ENCODE measurements at places on chromosomes 1 and 21. TPM values are rescaled to one million over a fixed set of nuclear protein-coding genes. Genes with fewer than 3 reads are reported as not detected.

DNA sequence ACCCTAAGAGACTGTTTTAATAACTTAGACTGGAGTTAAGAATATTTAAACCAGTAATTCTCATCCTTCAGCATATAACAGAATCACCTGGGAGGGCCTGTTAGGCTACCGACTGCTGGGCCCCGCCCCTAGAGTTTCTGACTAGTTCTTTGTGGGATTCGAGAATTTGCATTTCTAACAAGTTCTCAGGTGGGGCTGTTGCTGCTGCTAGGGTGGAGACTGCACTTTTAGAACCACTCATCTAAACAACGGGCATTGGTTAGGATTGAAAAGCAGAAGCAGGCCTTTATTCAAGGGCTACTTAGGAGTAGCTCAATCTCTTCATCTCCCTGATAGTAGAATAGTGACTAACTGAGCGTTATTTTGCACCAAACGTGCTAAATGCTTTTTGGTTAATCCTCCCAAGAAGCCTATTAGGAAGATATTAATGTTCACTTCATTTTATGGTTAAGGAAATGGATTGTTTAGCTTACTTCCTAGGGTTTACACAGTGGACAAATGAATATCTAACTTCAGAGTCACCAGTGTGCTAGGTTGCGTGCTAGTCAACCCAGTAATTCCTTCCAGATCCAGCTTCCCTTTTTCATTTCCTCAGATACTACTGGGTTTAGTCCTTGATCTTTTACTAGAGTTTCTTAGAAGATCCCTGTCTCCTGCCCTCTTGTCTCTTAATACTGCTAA lies 31.1 kb upstream of the UAP1 start:
- no peak for DNase-seq

- no peak for DNase-seq
Observed at GRCh38 chr1:202162047-202162417, 1.6 kb upstream of the PTPN7 start.

DNA sequence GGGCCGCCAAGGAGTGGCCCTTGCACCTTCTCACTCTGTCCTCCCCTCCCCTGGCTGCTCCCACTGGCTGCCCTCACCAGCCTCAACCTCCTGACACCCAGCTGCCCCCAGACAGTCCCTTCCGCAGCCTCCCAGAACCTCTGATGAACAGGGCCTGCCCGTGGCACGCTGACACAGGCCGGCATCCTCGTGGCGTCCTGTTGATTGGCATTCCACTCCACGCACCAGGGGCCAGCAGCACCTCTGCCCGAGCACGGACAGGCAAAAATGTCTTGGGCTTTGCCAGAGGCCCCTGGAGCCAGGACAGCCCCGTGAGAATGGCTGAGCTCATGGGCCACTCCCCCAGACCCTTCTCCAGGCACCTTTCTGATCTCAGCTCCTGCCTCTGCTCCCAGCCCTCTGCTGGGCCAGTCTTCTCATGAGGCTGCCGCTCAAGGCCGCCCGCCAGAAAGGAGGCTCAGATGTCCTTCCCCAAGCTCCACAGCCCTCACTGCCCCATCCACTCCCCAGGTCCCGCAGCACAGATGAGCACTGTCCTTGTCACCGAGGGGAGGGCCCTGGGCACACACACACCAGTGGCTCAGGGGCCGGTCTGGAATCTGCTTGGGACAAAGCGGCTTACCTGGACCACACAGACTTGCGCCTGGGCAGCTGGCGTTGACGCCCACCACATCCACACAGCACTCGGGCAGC lies 15.8 kb upstream of the RNF223 start:
- no peak for DNase-seq

DNA sequence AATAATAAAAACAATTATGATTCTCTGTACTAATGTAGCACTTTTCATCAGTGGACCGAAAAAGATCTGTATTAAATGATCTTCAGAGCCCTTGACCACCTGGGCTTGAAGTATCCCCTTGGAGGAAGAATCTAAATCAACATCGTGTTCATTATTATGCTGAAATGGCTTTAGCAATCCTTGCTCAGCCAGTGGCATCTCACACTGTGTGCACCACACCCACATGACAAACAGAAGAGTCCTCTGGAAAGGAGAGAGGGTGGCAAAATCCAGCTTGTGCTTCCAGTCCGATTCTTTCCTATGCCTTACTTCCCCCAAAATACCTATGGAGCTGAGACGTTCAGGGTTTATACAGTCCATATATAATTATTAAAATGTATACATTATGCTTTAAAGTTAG lies 318.5 kb upstream of the RUNX1 start:
- DNase-seq = no peak

DNA sequence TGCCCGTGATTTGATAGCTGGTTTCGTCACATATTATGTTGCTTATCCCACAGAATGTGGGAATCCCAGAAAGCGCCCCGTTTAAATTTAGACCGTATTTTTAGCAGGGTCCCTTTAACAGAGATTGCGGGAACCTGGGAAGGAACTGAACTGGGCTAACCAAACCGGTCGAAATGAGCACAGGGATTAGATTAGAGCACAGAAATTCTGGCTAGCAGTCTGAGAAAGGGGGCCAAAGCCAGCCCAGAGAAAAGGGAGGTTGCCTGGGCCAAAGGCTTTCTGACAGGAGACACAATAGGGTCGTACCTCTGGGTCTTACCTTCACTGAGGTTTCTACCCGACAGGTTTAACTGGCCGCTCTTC lies 327 bp downstream of the LRRC40 start:
- no peak for DNase-seq

The ZNF683 gene
- polyA plus RNA-seq = 2.1 TPM

- DNase-seq = no peak
Observed at GRCh38 chr1:217048104-217048707, 325.0 kb upstream of the ESRRG start.

DNA sequence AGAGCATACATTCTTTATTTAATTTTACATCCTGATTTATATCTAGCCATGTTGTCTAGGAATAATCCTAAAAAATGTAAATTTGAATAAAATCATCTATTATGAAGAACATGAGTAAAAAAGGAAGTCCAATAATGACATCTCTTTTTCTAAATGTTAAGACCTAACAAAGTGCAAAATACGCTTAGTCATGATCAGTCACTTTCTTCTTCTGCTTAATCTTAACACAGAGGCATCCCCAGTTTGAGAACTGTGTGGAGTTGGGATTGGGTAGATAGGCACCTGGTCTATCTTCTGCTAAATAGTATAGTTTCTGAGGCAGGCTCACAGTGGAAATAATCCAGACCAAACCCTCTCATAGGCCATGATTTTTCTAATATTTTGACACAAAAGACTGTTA lies 311.7 kb upstream of the LRRC7 start:
- DNase-seq = no peak

The LCE6A gene
- 1.1 TPM for polyA plus RNA-seq

The SH2D5 gene
- polyA plus RNA-seq = 1.4 TPM

DNA sequence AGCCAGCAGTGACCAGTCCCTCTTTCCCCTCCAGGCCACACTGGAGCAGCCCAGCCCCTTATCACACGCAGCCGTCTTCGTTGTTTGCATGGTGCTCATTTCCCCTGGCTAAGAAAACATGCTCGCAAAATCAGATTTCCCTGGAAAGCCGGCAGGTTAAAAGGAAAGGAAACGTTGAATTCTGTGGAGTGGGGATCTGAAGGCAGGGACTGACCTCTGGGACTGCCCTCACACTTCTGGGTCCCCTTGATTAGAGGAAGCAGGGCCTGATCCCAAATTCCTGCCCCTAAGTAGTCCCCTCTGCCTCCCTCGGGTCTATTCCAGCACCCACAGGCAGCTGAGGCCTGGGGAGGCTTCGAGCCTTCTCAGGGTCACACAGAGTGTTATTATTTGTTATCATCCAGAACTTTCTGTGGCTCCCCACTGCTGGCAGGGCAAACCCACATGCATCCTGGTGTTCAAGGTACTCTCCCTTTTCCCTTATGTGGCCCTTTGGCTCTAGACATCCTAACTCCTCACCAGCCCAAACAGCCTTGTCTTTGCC lies 125.2 kb upstream of the ZBTB40 start:
- no peak for DNase-seq

DNA sequence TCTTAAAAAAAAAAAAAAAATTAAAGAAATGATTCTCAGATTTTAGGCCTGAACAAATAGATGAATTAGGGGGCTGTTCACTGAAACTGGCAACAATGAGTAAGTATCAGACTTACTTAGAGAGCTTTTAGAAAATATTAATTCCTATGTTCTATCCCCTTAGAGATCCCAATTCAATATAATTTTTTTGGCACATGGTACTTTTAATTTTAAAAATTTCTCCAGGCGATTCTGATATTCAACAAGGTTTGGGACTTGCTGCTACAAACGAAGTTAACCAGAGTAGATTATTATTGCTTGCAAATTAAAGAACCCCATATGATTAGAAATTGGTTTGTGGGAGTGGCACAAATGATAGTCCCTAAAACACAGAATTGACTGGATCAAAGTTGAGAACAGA lies 11.4 kb downstream of the SCMH1 start:
- no peak for DNase-seq

The PLEKHN1 gene
- 1.7 TPM for polyA plus RNA-seq

GRCh38 chr1:228378873-228379460 lies 27.7 kb downstream of the TRIM11 start:
- no peak for DNase-seq

DNA sequence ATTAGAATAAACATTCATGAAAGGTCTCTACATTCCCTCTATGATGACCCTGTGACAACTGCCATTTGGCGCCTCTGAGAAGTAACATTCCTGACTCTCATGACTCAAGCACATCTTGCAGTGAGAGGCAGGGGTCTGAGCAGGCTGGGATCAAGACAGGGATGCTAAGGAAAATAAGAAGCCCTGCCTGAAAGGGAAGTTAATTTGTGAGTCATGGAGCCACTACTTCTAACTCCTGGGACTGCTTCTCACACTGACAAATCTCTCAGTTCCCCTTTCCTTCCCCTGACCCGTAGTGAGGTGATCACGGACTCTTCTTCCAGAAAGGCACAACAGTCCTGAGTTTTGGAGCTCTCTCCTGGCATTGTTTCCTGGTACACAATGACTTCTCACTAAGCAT lies 231.9 kb downstream of the TNR start:
- DNase-seq = no peak

GRCh38 chr1:215890438-215890837 lies 323.3 kb downstream of the KCTD3 start:
- no peak for DNase-seq

The PGLYRP3 gene
- 0.94 TPM for polyA plus RNA-seq

The OR2L13 gene
- polyA plus RNA-seq = 0.05 TPM

The LRRC38 gene
- 4.3 TPM for polyA plus RNA-seq

- DNase-seq = no peak
Observed at GRCh38 chr1:7299329-7299799, 471.7 kb upstream of the VAMP3 start.

DNA sequence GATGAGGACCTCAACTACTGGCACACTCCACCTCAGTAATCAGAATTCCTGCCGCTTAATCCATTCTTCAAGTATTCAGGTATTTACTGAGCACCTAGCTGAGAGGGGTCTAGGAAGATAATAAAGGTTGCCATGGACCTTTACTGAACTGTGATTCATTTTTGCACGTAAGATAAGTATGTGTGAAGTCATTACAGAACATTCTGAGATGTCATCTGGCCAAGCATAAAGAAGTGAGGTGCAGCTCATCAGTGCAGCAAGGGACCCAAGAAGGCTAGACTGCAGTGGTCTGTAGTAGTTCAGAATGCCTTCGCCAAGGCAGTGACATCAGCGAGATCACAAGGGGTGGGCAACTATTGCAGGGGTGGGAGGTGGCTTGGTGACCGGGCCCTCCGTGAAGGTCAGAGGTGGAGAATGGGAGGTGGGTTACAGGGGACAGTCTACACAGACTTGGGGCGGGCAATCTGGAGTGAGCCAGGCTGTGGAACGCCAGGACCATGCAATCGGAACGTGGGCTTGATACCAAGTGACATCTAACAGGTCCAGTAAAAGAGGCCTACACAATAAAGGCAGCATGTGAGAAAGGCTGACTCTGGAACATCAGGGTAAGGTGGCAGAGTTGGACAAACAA lies 107.4 kb downstream of the SLC45A1 start:
- DNase-seq = no peak

The BSND gene
- polyA plus RNA-seq = 0.11 TPM

DNA sequence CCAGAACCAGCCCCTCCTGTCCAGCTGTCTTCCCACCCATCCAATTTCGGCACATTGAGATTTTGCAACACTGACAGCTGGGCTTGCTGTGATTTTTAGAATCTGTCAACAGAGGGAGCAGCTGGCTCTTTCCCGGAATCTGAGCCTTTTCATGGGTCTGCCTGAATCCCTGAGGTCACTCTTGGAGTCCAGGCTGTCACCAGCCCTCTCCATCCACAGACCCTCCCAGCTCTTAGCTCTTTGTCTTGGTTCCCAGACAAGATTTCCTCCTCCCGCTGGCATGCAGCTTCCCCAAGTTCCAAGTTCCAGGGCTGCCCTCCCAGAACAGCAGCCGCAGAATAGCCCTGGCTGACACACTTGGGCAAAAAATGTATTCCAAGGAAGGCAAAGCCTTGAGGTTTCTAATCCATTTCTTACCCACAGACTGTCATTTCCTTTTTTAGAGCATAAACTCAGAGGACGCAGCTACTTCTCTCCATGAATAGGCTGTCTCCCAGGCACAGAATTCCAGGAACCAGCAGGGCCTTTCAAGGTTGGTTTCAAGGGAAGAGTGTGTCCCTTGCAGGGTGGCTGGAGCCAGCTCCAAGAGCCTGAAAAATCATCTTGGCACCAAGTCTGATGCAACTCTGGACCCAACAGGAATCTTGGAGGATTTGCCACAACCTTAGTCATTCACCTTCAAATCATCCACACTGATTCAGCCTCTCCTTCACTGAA lies 7.1 kb upstream of the TMEM61 start:
- no peak for DNase-seq

DNA sequence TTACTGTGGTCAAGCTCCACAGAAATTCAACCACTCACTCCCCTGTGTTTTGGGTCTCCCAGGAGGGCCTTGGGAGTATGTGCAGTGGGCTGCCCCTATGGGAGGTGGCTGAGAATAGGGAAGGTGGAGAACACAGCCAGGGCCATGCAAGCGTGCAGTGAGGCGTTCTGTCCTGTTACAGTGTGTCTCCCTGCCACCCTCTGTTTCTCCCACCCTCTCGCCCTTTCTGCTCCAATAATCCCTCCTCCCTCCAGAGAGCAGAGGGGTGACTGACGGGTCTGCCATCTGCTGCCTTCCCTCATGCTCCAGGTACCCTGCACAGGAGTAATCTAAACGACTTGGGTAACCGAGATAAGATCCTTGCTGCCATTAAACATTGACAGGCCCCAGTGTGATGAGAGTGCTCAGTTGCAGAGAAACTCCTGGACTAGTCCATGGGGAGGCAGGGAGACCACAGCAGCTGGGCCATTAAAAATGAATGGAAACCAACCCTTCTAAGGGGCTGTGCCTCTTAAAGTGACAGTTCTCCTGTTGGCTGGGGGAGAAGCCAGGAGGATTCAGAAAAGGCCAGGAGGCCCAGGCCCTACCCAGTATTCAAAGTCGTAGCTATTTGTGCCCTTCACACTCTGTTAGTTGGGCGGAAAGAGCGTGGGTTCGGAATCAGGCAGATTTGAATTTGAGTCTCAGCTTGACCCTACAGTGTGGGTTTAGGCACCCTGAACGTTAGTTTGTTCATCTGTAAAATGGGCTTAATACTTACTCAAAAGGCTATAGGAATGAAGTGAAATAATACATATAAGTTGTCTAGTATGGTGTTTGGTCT lies 22.4 kb upstream of the BTG2 start:
- no peak for DNase-seq
